Activated B cell treated with CpG ODN at 0.5 μM for 24 hours (primary cell): ENCODE measurements at places on chromosomes 16 and 17.

DNA sequence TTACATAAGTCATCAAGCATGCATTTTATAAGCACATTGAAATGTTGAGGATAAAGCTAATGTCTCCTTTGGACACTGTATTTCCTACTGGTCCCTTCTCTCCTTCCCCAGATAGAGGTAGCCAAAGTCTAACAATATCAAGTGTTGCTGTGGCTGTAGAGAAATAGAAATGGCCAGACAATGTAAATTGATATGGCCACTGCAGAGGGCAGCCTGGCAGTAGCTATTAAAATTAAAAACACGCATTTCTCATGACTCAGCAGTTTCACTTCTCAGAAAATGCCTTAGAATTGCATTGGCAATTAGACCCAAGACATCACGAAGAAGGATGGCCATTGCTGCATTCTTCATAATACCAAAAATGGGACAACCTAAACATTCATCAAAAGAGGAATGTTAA, 46.8 kb upstream of the MRTFB start:
- no peak for DNase-seq

GRCh38 chr17:31854672-31855071, 4.4 kb downstream of the COPRS start:
- no peak for DNase-seq

DNA sequence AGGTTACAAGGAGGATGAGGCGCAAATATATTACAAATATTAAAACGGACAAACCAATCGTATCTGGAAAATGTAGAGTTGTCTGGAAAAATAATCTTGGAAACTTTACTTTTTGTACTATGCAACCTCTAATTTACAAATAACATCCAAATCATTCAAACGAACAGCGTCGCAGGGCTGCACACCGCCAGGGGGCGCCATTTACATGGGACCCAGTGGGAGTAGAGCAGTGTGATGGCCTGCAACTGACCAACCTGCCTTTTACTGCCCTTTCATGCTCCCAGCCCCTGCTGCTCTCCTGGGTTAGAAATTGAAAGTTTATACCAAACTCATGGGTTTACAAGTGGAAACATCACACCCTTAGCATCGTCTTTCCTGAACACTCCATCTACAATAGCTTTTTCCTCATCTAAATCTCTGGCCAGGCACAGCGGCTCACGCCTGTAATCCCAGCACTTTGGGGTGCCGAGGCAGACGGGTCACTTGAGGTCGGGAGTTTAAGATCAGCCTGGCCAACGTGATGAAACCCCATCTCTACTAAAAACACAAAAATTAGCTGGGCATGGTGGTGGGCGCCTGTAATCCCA, 10.0 kb downstream of the PITPNC1 start:
- DNase-seq: no peak

DNA sequence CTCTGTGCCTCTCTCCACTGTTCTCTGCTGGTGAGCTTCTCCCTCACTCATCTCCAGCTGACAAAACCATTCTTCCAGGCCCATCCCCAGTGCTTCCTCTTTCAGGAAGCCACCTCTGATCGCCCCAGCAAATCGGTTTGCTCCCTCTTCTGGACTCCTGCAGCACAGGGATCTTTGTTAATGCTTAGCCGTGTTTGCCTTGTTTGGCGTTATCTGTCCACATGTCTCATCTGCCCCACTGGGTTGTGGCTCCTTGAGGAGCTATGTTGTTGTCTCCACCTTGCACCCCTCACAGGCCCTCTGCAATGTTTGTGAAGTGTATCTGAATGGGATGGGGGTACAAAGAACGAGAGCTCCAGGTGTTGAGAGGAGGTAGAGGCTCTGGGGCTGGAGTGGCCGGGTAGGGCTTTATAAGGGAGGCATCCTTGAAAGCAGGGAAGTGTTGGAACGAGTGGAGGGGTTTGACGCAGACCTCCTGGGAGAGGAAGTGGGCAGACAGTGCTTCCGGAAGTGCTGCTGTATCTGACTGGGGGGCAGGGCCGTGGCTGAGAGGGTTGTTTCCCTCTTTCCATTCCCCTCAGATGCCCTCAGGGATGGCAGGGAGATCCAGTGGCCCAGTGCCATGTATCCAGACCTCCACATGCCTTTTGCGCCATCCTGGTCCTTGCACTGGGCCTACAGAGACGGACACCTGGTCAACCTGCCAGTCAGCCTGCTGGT, 27.8 kb downstream of the CASKIN2 start:
- peak; percentile 36 for DNase-seq

- no peak for DNase-seq
Measured at GRCh38 chr16:80480664-80481063, 60.1 kb upstream of the DYNLRB2 start.

GRCh38 chr16:47750371-47750770, 289.2 kb downstream of the PHKB start:
- DNase-seq: no peak

DNA sequence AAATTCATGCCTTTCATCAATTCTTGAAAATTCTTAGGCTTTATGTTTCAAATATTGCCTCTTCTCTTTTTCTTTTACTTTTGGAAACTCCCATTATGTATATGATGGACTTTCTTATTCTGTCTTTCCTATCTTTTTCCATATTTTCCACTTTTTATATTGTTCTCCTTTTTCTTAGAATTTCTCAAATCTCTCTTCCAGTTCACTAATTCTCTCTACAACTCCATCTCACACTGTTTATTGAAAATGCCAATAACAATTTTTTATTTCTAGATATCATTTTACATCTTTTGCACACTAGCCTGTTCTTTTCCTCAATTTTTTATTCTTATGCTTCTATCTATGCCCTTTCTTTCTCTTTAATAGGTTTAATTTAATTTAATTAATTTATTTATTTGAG, 43.8 kb upstream of the EFCAB3 start:
- no peak for DNase-seq
